ENCODE measurements at places on chromosomes 4 and X. TPM values are rescaled to one million over a fixed set of nuclear protein-coding genes. Genes with fewer than 3 reads are reported as not detected.

- DNase-seq: no peak
Observed at GRCh38 chr4:139584784-139585183, 28.8 kb upstream of the SETD7 start.

- no peak for DNase-seq
Observed at GRCh38 chrX:72255445-72255844, 16.6 kb upstream of the ERCC6L start.

GRCh38 chrX:135595543-135595942 is 75.1 kb downstream of the INTS6L start:
- no peak for DNase-seq

DNA sequence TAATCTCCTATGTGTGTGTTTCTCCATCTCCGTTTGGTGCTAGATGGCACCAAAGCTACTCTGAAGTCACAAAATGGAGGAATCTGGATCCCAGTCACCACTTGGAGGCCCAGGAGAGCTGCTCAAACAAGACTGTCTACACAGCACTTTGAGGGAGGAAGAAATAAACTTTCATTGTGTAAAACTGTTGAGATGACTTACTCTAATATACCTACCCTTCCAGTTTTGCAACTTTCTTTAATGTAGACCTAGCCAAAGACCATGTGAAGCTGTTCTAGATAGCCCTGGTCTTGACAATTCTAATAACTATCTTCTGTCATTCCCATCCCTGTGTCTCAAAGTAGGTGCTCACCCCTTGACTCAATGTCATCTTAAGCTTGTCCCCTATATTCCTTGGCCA is 52.8 kb upstream of the TAB3 start:
- DNase-seq: no peak

WDR44 gene
- 12.4 TPM for total RNA-seq

GRCh38 chr4:158622251-158622650 is 49.4 kb downstream of the C4orf46 start:
- DNase-seq: no peak

DNA sequence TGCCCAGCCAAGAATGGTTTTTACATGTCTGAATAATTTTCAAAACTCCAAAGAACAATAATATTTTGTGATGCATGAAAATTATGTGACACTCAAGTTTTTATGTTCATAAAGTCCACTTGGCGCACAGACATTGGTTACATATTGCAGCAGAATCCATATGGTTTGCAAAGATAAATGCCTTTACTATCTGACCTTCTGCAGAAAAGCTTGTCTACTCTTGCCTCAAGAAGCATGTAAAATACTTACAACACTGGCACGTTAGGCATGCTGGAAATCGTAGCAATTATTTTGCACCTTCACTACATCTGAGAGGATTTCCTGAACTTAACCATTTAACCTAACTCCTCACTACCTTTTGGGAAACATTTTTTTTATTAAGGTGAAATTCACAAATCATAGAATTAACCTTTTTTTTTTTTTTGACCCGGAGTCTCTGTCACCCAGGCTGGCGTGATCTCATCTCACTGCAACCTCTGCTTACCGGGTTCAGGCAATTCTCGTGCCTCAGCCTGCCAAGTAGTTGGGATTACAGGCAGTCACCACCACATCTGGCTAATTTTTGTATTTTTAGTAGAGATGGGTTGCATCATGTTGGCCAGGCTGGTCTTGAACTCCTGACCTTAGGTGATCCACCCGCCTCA is 3.5 kb upstream of the XG start:
- no peak for DNase-seq

- DNase-seq: no peak
Observed at GRCh38 chrX:31384471-31384870, 312.6 kb upstream of the FTHL17 start.

GRCh38 chr4:6425336-6425735 is 47.1 kb downstream of the PPP2R2C start:
- no peak for DNase-seq

DNA sequence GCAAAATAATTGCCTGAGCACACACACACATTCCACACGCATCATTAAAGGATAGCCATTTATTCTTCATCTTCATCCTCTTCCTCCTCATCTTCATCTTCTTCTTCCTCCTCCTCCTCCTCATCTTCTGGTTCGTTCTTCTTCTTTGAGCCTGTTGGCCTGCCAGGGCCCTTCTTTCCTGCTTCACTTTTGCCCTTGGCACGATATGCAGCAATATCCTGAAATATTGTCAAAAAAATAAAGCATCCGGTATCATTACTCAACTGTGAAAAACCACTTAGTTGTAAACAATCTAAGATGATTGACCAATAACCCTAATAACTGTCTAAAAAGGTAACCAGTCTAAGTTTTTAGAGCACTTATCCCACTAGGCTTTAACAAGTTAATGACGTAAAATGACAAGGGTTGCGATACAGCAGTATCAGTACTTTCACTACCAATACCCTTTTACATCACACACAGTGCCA is 2.1 kb downstream of the HMGB2 start:
- DNase-seq: peak; percentile 41

Measured in LHCN-M2 (cell line).